ENCODE measurements at places on chromosomes 5 and 9.
A peak's percentile ranks its signal among the peaks of the same experiment; 100 is the strongest.

DNA sequence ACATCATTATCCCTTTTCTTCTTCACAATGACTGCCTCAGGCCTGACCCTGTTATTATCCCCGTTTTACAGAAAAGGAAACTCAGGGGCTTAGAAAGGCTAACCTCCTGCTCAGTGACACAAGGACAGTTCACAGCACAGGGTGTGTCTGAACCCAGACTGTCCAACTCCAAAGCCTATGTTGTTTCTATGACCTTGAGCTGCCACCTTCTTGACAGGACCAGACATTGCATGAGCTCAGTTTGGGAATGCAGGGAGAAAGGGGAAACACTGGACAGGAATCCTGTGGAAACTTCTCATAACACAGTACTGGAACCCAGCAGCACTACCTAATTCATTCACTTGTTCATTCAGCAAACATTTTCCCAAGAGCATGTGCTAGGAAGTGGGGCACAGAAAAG is 472.8 kb downstream of the CDK5RAP2 start:
- DNase-seq, result no peak

DNA sequence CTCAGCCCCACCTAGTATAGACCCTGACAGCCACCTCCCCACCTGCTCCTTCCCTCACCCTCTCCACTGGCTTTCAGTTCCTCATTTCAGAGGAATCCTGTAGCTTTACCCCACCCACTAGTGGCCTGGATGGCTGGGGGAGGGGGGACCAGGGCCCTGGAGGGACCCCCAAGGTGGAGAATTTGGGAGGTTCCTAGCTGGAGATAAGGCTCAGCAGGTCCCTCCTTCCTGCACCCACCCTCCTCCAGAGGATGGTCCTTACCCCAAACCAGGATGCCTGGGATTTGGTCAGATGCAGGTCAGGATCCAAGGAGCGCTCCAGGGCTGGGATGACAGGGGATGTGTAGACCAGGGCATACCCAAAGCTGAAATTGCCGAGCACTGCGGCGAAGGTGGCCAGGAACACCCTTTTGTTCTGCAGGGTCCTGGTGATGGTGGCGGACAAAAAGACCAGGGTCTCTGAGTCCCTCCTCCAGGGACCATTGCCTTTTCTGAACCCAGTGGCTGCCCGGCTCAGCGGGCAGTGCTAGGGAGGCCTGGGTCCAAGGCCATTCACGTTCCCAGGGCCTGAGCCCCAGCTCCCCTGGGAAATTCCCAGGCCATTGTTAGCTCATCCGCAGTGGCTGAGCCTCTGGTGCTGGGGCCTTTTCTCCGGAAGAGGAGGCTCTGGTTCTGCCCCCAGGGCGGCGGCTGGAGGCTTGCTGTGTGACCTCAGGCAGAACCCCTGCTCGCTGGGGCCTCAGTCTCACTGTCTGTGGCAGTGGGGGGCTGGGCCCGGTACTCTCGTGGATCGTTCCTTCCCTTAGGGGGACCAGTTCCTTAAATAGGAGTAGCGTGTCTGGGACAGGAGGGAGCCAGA is 678 bp downstream of the SLC2A6 start:
- no peak for DNase-seq

- no peak for DNase-seq
Observed at GRCh38 chr5:171137768-171138525, 171.1 kb upstream of the TLX3 start.

DNA sequence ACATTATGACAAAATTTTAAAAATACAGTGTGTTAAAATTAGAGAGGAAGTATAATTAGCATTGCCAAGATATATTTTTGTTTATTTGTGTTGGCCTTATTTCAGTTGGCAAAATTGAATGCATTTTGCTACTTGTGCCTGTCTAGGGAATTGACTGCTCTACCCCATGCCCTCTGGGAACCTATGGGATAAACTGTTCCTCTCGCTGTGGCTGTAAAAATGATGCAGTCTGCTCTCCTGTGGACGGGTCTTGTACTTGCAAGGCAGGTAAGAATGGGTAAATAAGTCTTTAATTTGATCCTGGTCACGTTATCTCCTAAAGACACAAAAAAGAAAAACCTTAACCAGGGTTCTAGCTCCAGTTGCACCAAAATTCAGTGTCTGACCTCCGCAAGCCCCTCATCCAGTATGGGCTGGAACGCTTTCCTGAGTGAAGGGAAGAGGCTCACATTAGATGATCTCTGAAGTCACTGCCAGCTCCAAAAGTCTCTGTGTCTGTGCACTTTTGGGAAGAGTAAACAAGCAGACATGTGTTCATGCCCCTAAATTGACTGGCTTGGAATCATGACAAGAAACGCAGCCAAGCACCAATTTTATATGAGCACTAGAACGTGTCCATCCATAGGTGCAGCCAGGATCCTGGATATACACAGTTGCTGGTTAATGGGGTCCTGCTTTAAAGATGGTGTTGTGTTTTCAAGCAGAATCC is 98.3 kb upstream of the PRRC1 start:
- no peak for DNase-seq

GRCh38 chr5:56607551-56607950 is 207.8 kb upstream of the MAP3K1 start:
- no peak for DNase-seq

GRCh38 chr9:133513214-133514100 is 11.3 kb downstream of the MYMK start:
- DNase-seq, result no peak

DNA sequence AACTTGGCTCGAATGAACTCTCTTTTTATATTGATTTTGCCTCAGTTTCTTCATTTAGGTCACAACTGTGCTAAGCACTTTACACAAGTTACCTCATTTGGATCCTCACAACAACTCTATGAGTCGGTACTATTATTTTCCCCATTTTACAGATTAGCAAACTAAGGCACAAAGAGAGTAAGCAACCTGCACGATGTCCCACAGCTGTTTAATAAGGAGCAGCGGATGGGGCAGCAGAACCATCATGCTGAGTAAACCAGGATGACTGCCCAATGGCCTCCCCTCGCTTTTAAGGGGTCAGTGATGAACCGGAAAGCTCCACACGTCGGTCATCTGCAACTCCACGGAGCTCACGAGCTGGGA is 607 bp downstream of the PRELID2 start:
- DNase-seq, result no peak

DNA sequence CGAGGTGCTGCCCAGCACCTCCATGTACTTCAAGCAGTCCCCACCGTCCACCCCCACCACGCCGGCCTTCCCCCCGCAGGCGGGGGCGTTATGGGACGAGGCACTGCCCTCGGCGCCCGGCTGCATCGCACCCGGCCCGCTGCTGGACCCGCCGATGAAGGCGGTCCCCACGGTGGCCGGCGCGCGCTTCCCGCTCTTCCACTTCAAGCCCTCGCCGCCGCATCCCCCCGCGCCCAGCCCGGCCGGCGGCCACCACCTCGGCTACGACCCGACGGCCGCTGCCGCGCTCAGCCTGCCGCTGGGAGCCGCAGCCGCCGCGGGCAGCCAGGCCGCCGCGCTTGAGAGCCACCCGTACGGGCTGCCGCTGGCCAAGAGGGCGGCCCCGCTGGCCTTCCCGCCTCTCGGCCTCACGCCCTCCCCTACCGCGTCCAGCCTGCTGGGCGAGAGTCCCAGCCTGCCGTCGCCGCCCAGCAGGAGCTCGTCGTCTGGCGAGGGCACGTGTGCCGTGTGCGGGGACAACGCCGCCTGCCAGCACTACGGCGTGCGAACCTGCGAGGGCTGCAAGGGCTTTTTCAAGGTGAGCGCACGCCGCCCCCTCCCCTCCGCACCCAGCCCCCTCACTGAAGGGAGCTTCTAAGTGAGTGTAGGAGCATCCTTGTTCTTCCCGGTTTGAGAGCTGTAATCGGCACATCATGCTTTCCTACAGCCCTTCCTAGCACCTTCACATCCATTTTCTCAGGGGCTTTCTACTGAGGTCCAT is 6.9 kb downstream of the NR4A3 start:
- DNase-seq, result no peak

- peak; percentile 67 for DNase-seq
Observed at GRCh38 chr5:136249678-136250266, 56.8 kb upstream of the SMIM32 start.

DNA sequence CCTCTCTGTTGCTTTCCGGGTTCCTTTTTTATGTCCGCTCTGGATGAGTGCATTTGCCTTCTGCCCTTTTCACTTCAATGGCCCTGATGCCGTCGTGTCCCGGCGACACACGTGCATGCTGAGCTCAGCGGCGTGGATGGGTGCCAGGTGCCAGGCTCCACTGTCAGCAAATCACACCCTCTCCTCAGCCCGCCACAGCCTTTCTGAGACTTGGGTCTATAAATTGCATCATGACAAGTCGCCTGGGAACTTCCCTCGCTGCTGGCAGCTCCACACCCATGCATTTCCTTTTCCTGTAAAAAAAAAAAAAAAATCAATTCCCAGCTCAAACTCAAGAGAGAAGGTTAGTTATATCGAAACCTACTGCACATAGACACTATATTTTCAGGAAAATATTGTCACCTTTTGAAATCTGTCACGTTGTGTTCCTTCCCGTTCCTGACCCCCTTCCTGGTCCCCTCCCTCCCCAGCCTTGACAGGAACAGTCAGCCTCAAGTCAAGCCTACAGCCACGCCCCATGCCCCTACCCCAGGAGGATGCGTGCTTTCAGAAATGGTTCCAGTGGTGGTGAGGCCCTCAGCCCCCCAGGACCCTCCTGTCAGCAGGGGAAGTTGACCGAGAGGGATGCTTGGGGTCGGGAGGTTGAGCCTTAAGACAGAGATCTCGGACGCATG is 110.3 kb upstream of the PTCH1 start:
- no peak for DNase-seq

DNA sequence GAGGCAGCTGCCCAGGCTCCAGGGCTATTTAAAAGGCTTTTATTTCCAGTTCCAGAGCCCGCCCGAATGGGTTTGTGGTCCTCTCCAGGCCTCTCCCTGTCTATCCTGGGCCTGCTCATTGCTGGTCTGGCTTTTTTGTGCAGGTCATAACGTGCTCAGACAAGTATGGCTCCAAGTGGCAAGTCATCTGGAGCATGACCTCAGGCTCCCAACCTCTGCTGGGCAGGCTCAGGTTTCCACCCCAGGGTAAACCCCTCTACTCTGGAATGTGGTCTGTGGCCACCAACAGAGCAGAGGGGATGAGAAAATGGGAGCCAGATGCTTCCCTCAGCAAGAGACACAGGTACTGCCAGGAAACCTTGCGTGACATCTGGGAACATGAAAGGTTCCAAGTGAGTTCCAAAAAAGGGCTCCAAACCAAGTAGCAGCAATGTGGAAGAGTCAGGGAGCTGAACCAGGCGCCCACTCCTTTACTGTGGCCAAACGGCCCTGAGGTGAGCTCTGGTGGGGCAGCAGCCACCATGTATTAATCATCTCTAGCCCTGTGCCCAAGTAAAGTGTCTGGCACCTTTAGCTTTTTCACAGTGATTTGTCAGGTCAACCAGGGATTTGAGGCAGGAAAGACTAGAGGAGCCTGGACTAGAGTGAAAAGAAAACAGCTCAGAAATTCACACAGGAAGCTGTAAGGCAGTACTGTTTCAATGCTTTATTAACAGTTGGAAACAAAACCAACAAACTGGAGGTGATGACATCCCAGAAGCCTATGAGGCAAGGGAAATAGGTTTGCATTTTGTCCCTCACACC is 25.7 kb downstream of the PCDHGC5 start:
- peak; percentile 75 for DNase-seq

DNA sequence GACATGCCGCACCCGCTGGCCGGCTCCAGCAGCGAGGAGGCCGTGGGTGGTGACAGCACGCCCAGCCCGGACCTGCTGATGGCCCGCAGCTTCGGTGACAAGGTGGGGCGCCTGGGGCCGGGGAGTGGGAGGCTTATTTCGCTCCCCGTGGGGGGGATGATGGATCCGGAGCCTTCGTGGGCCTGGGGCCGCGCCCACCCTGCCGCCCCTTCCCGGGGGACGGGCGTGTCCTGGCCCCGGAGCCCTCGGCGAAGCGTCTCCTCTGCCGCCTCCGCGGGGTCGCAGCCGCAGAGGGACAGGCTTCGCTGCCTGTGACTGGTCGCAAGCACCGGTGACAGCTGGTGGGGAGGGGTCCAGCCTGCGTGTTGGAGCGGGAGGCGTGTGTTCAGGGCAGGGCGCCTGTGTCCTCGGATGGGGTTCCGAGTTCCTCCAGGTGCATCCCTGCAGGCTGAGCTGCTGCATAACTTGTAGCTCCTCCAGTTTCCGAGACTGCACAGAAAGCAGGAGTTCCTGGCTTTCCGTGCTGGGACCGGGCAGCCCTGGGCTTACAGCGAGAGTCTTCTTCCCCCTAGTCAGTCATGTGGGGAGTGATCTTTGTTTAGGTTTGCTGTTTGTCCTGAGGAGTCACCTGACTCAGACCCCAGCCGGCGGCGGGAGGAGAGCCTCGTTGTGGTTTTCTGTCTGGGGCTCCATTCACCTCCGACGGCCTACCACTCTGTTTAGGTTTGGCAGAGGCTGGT is 666 bp downstream of the SNX30 start:
- peak; percentile 72 for DNase-seq

GRCh38 chr5:163529698-163530097 is 24.3 kb downstream of the MAT2B start:
- DNase-seq, result no peak

DNA sequence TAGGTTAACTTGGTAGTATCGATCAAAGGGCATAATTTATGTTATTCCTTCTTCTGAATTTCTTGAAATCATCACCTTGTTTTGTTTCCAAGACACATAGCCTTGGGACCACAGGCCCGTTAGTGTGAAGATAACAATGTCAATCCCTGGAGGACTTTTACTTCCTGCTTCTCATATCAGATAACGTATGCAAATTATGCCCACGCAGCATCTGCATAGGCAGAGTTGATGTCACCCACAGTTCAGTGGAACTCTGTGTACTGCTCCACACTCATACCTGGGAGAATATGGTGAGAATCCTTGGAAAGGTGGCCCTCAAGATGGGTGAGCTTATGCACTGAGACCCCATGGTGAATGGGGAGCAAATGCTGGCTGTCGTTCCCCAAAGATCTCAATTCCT is 95.0 kb downstream of the CFAP90 start:
- DNase-seq, result no peak

GRCh38 chr5:27026801-27027200 is 11.6 kb downstream of the CDH9 start:
- no peak for DNase-seq

DNA sequence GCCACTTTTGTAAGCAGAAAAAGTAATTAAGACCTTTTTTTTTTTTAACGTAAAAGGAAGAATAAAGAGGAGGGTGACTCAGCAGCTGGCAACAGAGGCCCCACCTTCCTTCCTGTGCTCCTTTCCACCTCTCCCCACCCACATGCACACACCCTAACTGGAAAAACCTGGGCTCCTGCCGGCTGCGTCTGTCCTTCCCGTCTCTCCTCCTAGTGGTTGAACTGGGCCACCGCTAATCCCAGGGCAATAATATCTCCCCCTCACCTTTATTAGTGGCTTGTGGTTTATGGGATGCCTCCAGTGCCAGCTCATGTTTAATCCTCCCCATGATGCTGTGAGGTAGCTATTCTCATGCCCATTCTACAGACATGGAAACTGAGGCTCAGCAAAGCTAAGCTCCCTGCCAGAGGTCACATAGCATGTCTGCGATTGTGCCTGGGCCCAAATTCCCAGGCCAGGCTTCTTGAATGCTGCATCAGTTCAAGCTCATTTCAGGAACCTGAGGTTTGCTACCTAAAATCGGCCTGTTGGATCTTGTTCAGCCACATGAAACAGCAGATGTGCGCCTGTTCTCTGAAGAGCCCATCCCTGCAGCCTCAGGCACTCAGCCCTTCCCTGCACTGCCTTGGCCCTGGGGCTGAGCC is 60.9 kb upstream of the IL17B start:
- DNase-seq, result peak; percentile 69

- no peak for DNase-seq
Observed at GRCh38 chr5:22053195-22053594, 799.9 kb downstream of the CDH12 start.

- no peak for DNase-seq
Observed at GRCh38 chr5:97778451-97778850, 595.4 kb upstream of the RIOK2 start.

GRCh38 chr5:160922311-160922710 is 70.3 kb upstream of the ATP10B start:
- no peak for DNase-seq
